ENCODE measurements at places on chromosomes 7 and 10.

DNA sequence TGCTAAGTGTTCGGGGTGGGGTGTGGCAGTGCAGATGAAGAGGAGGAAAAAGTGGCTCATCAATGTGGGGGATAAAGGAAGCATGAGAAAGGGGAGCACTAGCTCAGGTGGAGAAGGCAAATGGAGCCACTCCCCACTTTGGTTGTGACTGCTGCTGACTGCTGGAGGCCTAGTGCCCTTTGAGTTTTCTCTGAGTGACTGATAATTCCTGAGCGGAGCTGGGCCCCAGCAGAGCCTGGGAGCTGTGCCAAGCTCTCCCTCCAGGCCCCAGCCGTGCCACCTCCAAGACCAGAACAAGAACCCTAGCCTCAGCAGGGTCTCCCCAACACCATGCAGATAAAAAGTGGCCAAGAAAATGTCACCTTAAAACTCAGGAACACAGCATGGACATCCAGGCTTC, 9.7 kb upstream of the RASSF4 start:
- no peak for DNase-seq

- DNase-seq: no peak
Measured at GRCh38 chr7:77796960-77797359, 1.3 kb downstream of the TMEM60 start.

DNA sequence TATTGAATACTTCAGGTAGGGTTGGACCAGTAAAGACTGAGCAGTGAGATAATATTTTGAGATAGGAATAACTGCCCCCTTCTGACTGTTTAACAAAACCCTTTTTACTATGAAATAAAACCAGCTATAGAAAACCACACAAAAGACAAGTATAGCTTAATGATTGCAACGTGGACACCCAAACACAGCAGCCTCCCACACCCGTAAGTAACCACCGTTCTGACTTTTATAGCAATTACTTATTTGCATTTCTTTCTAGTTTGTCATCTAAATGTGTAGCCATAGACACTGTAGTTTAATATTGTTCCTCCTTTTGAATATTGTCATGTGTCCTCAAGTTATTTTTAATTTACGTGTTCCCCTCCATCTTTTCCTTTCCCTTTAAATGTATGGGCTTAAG, 42.9 kb upstream of the SYPL1 start:
- DNase-seq: no peak

DNA sequence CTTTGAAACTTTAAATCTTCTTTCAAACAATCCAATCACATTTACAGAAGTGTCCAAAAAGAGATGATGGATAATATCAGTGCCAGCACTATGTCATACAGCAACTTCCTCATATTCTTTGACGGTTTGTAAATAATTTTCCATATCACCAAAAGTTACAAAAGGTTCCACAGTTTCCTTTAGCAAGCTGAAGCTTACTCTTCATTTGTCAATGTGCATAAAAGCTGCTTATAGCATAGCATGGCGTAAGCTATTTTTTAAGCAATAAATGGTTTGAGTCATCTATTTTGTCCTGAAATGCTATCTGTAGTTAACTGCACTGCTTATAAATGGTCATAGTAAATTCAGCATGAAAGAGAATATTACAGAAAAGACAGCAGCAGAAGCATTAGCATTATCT, 95.1 kb downstream of the ETV1 start:
- no peak for DNase-seq

- no peak for DNase-seq
Measured at GRCh38 chr7:151790095-151790829, 86.7 kb downstream of the PRKAG2 start.

DNA sequence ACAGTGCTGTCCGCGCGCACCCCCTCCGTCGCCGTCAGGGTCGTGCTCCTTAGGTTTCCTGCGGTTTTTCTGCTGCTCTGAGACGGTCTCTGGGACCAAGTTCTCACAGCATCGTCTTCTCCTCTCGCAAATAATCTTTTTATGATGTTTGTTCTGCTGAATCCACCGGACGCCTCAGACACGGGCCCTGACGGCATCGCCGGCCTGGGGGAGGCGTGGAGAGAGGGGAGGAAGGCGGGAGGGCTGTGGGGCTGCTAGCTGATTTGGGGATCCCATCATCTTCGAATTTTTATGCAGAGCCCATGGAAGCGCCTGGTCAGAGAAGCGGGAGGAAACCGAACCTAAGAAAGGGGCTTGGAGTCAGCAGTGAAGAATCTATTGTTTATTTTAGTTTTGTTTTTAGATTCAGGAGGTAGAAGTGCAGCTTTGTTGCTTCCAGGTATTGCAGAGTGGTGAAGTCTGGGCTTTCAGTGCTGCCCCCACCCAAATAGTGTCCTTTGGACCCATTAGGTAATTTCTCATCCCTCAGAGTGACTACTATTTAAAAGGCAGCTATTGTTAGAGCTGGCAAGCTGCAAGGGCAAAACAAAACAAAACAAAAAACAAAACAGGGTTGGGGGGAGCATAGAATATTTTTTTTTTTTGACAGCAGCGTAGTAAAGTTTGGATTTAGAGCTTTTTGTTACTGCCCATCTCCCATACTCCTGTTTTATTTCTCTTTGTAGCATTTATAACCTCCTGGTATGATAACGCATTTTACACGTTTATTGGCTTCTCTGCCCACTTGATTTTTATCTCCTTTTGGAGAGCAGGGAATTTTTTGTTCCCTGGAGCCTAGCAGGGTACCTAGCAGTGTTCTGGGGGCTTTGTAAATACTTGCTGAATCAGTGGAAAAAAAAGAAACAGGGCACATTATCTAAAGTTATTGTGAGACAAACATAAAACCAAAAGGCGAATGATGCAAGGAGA, 92.6 kb downstream of the SPAG6 start:
- DNase-seq: peak; percentile 7

DNA sequence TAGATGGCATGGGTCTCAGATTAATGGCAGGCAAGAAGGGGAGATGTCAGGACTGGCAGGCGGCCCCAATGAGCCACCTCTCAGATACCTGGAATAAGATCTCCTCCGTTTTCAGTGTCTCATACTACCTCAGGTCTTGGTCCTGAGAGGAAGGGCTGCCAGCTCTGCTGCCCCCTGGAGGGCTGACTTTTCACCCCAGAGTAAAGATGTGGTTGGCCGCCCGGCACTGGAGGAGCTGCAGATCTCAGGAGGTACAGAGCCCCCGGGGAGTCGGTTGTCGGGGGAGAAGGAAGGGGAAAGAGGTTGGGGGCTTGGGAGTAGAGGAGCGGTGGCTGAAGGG, 642 bp upstream of the COL13A1 start:
- peak; percentile 40 for DNase-seq

- no peak for DNase-seq
Measured at GRCh38 chr7:41268878-41269277, 434.0 kb downstream of the INHBA start.

- DNase-seq: no peak
Measured at GRCh38 chr10:104601166-104601565, 39.9 kb upstream of the SORCS3 start.

All from MM.1S (cell line).